BJ (cell line): ENCODE measurements at places on chromosomes 12 and 14.

DNA sequence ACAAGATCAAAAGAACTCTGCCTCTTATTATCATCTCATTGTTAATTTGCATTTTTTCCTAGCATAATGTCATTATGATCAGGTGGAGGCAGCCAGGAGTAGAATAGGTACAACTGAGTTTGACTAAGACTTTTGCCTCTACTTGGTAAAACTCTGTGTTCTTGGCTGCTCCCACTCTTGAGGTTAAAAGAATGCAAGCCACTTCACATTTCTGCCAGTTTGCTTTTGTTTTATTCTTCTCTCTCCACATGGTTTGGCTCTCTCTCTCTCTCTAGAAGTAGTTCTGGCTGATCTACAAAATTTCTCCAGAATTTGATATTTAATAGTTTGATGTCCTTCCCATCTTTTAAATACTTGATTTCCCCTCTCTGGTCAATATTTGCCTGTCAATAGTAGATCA, 170.7 kb upstream of the E2F7 start:
- no peak for DNase-seq

GRCh38 chr12:69007101-69007854, 74.3 kb upstream of the CPM start:
- DNase-seq, result peak; percentile 40

DNA sequence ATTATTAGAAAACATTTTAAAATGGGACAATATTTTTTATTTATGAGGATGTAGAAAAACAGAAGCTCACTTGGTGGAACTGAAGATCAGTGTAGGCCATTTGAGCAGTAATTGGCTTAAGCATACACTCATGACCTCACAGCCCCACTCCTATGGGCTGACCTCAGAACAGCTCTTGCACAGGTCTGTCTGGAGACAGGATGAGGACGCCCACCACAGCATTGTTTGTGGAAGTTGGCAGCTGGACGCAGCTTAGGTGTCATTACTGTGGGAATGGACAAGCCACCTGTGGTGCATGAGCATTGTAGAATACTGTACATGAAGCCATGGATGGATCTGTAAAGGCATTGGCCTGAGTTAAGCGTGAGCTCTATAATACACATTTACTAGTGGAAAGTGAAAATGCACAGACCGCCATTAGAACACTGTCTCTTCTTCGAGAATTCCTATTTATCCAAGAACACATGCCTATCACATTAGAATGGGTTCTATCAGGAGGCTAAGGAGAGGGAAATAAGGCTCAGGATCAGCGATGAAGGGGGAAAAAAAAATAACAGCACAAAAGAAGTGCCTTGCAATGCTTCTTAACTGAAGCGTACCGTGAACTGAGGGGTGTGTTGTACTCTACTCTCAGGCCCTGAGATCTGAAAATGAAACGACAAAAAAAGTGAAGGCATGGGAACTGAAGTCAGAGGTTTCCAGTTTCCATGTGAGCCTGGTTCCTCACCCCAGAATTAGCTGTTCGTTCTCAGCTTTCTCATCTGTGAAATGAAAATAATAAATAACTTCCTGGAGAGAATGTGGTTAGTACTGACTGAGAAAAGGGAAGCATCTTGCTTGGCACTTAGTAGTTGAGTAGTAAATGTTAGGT, 33.6 kb downstream of the KCNA1 start:
- DNase-seq, result no peak

DNA sequence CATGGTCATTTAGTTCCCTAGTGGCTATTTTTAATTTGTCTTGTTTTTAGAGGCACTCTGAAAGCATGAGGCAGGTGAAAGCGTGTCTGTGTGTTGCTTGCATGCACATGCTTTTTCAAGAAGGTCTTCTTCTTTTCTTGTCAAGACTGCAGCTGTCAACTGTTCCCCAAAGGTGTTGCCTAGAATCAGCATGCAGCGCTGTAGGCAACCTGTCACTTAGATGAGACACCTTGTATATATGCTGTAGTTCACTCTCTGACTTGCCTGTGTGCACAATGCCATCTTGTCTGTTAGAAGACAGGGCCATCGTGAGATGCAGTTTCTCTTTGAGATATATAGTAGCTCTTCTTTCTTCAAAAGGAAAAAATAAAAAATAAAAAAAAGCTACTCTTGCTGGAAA, 885.7 kb downstream of the DIO2 start:
- DNase-seq, result no peak

- no peak for DNase-seq
Measured at GRCh38 chr12:90519285-90519684, 435.7 kb downstream of the CCER1 start.

GRCh38 chr12:32034045-32034444, 72.6 kb upstream of the BICD1 start:
- DNase-seq, result no peak

- no peak for DNase-seq
Measured at GRCh38 chr12:69024907-69025306, 91.9 kb upstream of the CPM start.

DNA sequence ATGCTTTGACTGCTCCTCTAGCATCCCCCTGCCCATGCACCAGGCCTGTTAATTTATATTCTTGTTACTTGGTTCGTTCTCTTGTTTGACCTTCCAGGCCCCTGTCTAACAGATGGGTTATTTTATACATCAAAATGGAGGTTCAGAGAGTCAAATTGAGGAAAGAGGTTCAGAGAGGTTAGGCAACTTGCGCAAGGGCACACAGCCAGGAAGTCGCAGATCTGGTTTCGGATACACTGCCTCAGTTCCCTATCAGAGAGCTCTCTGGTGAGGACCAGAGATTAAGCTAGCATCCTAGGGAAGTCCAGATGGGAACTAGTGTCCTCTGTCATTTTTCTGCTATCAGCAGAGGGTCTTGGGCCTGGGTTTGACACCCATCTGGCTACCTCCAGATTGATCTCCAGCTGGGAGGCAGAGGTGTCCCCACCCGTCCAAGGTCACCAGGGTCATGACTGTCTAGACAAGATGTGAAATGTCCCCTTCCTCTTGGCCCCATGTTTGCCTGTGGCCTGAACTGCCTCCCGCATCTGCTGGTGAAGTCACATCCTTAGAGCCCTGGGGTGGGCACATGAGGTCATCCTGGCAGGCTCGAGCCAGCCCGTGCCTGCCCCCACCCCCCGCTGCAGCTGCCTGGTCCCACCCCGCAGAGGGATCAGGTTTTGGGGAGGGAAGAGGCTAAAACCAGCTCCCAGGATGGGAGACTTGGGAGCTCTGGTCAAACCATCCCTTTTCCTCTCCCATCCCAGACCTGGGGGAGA, 84.3 kb upstream of the NCOR2 start:
- DNase-seq, result no peak

- peak; percentile 23 for DNase-seq
Measured at GRCh38 chr12:19546611-19547162, 107.4 kb downstream of the AEBP2 start.

DNA sequence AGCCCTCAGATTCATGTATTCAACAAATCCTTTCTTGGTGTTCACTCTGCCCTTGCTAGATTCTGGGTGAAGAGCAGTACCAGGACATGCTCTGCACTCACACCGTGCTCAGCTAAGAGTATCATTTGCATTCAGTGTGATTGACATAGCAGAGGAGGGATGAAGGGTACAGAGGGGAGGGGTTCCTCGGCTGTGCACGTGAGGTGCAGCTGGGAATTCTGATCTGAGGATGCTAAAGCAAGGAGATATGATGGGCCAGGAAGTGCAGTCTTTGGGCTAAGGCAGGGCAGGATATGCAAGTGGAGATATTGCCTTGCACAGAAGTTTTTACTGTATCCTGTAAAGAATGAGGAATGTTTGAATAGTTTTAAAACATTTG, 108.6 kb downstream of the FGD4 start:
- DNase-seq, result no peak

GRCh38 chr12:51437431-51437830, 12.8 kb downstream of the SLC4A8 start:
- no peak for DNase-seq

GRCh38 chr14:95008445-95009217, 148.7 kb downstream of the DICER1 start:
- no peak for DNase-seq

DNA sequence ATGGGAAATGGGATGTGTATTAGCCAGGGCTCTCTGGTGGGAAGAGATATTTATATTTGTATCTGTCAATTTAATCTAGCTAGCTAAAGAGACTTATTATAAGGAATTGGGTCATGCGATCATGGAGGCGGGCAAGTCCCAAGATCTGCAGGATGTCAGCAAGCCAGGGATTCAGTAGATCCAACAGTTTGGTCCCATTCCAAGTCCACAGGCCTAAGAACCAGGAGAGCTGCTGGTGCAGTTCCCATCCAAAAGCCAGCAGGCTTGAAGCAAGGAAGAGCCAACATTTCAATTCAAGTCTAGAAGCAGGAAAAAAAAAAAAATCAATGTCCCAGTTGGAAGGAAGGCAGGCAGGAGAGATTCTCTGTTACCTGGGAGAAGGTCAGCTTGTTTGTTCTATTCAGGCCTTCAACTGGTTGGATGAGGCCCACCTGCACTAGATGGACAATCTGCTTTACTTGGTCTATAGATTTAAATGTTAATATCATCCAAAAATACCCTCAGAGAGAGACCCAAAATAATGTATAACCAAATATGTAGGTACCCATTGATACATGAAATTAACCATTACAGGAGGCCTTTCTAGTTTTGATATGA, 60.7 kb upstream of the BCAT1 start:
- DNase-seq, result no peak

GRCh38 chr14:89440986-89441909, 24.2 kb upstream of the FOXN3 start:
- no peak for DNase-seq

DNA sequence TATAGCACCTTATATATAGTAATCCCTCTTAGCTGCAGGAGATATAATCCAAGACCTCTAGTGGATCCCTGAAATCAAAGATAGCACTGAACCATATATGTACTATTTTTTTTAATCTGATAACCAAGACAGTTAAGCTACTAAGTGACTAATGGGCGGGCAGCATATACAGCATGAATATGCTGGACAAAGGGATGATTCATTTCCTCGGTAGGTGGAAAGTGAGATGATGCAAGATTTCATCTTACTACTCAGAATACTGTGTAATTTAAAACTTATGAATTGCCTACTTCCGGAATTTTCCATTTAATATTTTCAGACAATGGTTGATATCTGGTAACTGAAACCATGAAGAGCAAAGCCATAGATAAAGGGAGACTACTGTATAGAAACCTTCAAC, 36.2 kb downstream of the PRMT8 start:
- DNase-seq, result peak; percentile 9

GRCh38 chr14:61695695-61696527, 598 bp downstream of the HIF1A start:
- no peak for DNase-seq

DNA sequence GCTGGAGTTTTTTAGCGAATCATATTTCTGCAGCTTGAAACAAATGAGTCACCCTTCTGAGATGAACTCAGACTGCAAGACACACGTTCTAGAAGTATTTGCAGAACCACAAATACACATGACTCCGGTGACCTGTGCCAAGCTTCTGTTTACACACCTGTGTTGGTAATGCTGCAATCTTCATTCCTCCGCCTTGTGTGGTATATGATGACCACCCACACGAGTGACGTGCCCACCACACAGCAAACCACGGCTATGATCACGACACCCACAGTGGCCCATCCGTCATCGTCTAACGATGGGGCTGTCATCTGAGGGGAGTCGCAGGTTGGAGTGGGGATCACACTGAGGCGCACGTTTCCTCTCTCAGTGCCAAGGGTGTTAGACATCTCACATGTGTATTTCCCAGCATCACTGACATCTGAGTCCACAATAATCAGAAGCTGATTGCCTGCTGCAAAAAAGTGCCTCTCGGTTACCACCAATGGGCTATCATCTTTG, 43.0 kb downstream of the LRIG3 start:
- DNase-seq, result peak; percentile 31

DNA sequence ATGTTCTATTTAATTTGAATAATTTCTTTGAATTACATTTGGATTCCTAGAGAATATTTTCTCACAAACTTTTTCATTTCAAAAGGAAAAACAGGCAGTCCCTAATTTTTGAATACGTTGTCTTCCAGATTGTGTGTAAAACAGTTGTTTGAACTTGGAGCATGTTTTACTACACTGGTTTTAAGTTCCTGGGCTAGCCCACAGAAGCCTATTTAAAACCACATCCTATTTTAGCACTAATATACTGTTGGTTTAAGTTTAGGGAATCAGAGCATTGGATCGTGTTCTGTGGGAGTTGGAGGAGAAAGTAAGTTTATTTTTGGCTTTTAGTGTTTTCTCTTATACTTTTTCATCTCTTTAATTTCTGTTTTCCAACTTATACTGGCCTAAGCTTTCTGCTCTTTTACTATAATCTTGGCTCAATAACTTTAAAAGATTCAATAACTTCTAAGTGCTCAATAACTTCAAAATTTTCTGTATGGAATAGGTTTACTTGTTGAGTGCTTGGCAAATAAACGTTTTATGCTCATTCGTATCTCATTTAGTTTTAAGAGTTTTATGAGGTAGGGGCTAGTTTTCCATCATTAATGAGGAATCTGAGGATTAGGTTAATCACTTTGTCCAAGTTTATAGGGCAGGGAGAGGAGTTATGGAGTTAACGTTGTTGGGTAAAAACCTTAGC, 14.9 kb downstream of the LEMD3 start:
- DNase-seq, result no peak

GRCh38 chr14:38866461-38866860, 236.6 kb downstream of the SEC23A start:
- no peak for DNase-seq

DNA sequence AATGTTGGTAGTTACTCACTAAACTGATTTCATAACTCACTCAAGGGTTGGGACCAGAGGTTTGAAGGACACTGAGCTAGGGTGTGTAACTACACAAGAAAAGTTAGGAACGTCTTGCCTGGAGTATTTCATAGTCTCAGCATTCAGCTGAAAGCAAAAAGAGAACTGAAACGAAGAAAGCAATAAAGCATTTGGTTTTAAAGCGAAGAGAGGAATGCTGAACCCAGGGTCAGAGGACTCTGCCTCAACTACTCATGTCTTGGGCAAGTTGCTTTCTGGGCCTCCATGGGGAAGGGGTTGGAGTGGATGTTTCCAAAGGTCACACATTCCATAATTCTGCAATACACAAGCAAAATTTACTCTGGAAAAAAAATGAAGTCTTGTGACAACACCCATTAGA, 1.4 kb downstream of the GNS start:
- no peak for DNase-seq

DNA sequence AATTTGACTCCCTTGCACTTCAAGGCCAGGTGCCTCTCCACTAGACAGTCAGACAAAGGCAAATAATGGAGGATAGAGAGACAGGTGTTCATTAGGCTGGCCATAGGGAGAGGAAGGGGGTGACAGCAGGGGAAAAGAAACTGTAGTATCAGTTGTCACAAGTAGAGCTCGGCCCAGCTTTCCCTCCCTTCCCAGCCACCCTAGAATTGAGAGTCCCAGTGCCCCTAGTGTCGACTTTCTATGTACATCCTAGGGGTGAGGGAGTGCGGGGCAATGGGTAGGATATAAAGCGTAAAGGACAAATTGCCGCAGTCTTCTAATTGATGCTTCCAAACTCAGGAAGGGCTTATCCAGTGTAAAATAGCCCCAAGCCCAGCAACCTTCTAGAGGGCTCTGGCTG, 39.0 kb downstream of the BAZ2A start:
- DNase-seq, result no peak

GRCh38 chr14:24353559-24354481, 14.0 kb upstream of the RIPK3 start:
- no peak for DNase-seq

GRCh38 chr12:132021031-132021871, 71.5 kb downstream of the EP400 start:
- DNase-seq, result no peak
